H1 (cell line): ENCODE measurements at places on chromosomes 11 and 22. TPM values are rescaled to one million over a fixed set of nuclear protein-coding genes. Genes with fewer than 3 reads are reported as not detected.
A peak's percentile ranks its signal among the peaks of the same experiment; 100 is the strongest.

GRCh38 chr11:116792869-116793771 is 1.4 kb upstream of the APOA5 start:
- no peak overlapping the region for H3K4me3 ChIP-seq
- no peak overlapping the region for H3K27ac ChIP-seq
- H3K27me3 ChIP-seq = no peaks in the 10 kb centered on the region; the same call in 1 of the 2 replicates
- no peak for DNase-seq
- H3K4me1 ChIP-seq = peaks cover 4% of the 10 kb centered on the region

- DNase-seq = peak; percentile 84
- H3K27ac ChIP-seq = no peak overlapping the region
- H3K36me3 ChIP-seq = no peaks in the 10 kb centered on the region
- H3K4me1 ChIP-seq = no peaks in the 10 kb centered on the region
- no peaks in the 10 kb centered on the region for H3K27me3 ChIP-seq
Measured at GRCh38 chr11:63738720-63739360, 29.7 kb downstream of the ZFTA start.

- H3K4me3 ChIP-seq = no peak overlapping the region
- H3K27me3 ChIP-seq = no peaks in the 10 kb centered on the region
- no peaks in the 10 kb centered on the region for H3K36me3 ChIP-seq
- H3K4me1 ChIP-seq = no peaks in the 10 kb centered on the region
Measured at GRCh38 chr11:64331569-64332371, 8.2 kb upstream of the CCDC88B start.

- H3K36me3 ChIP-seq = no peaks in the 10 kb centered on the region
- DNase-seq = peak; percentile 59
- H3K27me3 ChIP-seq = no peaks in the 10 kb centered on the region
- peaks cover 6% of the 10 kb centered on the region; the same call in 1 of the 2 replicates for H3K4me1 ChIP-seq
- H3K4me3 ChIP-seq = no peak overlapping the region
Measured at GRCh38 chr11:27933992-27934829, 173.7 kb downstream of the KIF18A start.

DNA sequence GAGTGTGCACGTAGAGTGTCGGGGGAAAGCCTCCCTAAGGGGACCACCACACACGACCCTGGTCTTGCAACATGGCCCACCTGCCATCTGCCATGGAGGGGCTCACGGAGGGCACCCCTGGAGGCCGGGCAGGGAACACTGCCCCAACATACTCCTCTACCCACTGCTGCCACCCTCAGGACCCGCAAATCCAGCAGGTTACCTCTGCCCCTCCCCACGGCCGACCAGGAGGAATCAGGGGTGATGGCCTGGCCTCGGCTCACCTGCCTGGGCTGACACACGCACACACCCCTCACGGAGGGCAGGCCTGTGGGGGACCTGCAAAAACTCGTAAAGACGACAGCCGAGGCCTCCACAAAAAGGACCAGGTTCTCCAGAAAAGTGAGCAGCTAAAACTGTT is 30.2 kb downstream of the CHID1 start:
- no peaks in the 10 kb centered on the region for H3K4me1 ChIP-seq
- no peaks in the 10 kb centered on the region for H3K27me3 ChIP-seq
- H3K36me3 ChIP-seq = peaks cover 12% of the 10 kb centered on the region; the same call in 1 of the 2 replicates
- no peak for DNase-seq
- H3K4me3 ChIP-seq = no peak overlapping the region

- peak overlapping the region; percentile 97 for H3K27ac ChIP-seq
- H3K27me3 ChIP-seq = no peaks in the 10 kb centered on the region
- peaks cover 31% of the 10 kb centered on the region for H3K4me1 ChIP-seq
- peak overlapping the region; percentile 3; the same call in 1 of the 2 replicates for H3K4me3 ChIP-seq
Measured at GRCh38 chr11:36109850-36110606, 166.2 kb downstream of the LDLRAD3 start.

DNA sequence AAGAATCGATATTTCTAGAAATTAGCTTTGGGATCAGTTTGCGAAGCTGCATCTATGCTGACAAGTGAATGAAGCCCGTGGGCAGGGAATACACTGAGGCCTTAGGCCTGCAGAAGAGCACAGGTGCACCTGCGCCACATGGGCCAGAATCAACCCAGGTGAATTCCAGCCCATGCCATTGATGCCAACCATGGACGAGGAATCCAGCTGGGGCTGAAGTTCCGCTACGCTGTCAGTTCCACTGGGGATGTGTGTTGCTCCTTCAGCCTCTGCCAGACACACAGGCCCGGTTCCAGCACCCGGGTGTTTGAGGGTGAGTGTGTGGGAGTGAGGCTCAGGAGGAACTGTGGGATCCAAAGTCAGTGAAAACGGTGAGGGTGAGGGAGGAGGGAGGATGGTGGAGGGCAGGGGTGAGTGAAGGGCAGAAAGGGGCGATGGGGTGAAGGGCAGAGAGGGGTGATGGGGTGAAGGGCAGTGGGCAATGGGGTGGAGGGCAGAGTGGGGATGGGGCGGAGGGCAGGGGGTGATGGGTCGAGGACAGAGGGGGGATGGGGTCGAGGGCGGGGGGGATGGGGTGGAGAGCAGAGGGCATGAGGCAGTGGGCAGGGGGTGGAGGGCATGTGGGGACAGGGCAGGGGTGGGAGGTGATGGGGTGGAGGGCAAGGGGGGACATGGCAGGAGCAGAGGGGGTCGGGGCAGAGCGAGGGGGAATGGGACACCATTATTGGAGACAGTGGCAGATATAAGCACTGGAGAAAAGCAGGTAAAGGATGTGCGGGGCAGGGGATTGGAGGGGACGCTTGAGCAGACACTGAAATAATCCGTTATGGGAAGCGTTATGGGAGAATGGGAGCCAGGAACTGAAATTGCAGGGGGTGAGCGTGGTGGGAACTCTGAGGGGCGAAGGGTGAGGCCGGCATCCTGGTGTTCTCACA is 931.6 kb downstream of the BRD1 start:
- H3K4me3 ChIP-seq = no peak overlapping the region
- no peaks in the 10 kb centered on the region; the same call in 1 of the 2 replicates for H3K27me3 ChIP-seq
- no peak overlapping the region for H3K27ac ChIP-seq
- DNase-seq = no peak

Gene MAP6
- 0.54 and 0.94 TPM in 2 replicates for total RNA-seq

Gene PTDSS2
- total RNA-seq = 48.7 and 52.4 TPM in 2 replicates
